ENCODE measurements at places on chromosomes 11 and 22. TPM values are rescaled to one million over a fixed set of nuclear protein-coding genes. Genes with fewer than 3 reads are reported as not detected.

DNA sequence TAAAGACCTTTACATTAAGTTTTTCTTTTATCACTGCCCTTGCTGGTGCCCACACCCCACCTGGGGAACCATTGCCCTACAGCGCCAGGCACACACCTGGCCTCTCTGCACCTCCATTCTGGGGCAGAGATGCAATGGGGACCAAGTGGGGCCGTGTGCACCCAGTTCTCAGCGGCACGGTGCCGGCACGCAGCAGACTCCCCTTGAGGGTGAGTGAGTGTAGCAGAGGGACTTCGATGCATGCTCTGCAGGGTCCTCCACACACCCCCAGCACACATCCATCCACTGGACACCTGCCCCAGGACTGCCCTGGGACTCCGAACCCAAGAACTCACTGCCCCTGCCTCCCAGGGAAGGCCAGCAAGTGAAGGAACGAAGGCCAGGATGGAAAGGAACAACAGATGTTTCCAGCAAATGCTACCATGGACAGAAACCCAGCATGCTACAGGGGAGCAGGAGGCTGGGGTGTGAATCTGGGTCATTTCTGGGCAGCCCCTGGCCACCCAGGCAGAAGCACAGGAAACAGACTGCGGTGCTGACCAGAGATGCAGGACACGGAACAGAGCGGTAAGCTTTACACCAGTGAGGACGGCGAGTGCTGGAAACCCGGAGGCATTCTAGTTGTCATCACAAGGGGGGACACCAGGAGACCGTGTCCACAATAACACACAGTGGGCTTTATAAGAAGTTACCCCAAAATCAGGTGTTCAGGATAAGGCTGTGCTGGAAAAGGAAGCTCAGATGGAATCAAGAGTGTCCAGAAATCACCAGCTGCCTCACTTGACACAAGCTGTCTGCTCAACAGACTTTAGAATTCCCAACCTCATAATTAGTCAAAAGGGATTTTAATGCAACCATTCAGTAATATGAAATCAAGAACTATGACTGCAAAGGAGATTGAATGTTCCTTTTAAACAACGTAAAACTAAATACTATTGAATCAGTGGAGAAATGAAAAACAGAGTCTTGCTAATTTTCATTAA lies 32.7 kb upstream of the MOB2 start:
- no peak for DNase-seq

DNA sequence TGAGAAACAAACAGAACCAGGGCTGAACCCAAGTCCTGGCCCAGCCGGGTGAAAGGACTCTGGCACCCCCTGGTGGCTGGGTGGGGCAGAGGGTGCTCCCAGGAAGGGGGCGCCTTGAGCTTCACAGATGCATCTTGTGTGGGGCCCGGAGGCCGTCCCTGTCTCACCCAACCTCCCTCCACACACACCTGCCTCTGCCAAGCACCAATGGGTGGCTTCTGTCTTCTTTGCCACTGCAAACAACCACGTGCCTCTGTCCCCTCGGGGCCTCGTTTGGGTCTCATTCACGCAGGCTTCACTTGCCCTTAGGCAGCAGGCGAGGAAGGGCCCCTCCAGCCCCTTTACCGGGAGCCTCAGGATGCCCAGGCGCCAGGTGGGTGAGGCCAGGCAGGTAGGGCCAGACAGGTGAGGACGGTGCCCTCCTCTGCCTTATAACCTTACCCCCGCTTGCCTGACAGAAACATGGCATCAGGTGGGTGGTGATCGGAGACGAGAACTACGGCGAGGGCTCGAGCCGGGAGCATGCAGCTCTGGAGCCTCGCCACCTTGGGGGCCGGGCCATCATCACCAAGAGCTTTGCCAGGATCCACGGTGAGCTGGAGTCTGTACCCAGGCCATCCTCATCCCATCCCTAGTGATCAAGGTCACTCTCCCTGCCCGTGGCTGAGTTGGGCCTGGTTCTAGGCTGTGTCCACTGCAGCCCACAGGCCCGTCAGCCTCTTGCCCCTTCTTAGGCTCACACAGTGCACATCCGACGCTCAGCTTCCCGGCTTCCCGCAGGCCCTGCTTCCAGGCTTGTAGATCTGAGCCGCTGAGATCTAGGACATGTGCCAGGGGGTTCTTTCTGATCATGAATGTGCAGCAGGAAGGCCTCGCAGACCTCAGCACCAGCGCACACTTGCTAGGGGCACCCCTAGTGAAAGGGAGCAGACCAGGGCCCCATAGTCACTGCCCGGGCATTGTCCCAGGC lies 17.2 kb downstream of the POLR3H start:
- DNase-seq = no peak

GRCh38 chr11:121967131-121967704 lies 148.8 kb downstream of the BLID start:
- DNase-seq = no peak

OR5AP2 gene
- total RNA-seq = not detected

DNA sequence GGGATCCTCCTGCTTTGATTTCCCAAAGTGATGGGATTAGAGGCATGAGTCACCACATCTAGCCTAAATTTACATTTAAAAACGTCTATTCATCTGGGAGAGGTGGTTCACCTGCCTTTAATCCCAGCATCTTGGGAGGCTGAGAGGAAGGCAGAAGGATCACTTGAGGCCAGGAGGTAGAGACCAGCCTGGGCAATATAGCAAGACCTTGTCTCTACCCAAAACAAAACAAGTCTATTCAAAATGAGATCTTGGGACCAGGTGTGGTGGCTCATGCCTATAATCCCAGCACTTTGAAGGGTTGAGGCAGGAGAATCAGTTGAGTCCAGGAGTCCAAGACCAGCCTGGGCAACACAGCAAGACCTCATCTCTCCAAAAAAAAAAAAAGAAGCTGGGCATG lies 4.9 kb upstream of the UBASH3B start:
- no peak for DNase-seq

DNA sequence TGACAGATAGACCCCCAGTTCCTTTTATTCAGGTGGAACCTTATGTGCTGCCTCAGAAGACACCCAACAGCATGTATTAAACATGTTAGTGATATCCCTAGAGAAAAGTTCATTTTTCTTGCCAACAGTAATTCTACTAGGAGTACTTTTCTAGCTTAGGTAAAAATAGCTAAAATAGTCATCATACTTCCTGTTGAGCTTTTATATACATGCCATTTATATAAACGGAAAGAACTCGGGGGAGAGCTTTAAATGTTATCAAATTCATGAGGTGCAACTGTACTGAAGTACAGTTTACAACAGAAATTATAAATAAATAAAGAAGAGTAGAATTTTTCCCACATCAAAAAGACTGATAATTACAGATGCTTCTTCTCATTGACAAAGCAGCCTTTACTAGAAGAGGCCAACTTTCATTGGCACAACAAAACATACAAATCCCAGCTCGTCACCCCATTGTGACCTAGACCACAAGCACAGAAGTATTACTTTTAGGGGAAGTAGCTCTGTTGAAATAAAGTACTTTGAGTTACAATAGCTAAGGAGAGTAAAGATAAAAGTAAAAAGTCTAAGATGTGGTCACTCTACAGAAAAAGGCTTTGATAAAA lies 59.1 kb upstream of the POU2AF2 start:
- DNase-seq = no peak

HOATZ gene
- total RNA-seq = not detected

- DNase-seq = no peak
These were observed 6.3 kb upstream of the SWAP70 start for GRCh38 chr11:9657531-9657930.

DNA sequence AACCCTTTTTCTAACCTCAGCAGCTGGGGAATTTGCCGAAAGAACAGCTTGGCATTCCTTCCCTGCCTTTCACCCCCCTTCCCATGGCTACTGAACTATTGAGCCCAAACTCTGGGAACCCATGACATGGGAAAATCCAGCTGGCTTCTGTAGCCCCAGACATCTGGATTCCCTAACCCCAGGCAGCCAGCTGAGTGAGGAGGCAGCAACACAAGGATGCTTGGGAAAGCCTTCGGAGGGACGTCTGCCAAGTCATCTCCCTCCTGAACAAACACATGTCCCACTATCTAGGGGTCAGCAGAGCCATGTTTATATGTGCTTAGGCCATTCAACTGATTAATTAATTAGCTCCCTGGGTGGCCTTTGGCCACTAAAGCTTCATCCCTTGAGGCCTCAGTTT lies 21.6 kb downstream of the LRRC55 start:
- DNase-seq = no peak

APOL1 gene
- 12.1 TPM for total RNA-seq

GRCh38 chr11:31641477-31642062 lies 132.0 kb downstream of the ELP4 start:
- peak; percentile 51 for DNase-seq

MUC2 gene
- total RNA-seq = not detected

DNA sequence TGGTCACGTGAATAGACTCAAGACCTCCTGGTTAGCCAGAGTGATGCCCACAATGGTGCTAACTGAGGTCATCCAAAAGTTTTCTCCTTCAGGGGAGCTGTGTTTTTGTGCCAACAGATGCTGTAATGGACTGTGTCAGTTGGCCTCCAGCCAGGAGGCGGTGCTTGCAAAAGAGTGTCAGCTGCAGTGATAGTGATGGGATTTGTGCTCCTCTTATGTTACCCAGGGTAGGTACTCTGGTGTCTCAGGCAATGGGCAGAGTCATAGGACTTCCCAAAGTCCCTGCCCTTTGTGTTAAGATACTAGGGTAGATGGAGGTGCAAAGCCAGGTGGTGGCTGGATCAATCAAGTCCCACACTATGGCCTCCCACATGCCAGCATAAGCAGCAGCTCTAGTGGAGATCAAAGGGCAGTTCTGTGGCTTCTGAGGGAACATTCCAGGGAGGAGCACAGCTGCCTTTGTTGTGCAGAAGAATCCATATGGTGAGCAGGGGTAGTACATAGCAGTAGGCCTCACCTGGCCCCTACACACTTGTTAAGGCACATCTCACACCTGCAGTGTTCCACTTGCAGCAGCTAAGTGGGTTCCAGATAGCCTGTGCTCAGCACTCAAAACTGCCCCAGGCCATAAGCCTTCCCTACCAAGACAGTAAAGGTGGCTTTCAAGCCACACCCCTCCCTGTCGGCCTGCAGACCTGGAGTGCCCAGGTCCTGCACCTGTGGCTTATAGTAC lies 9.4 kb upstream of the FANCF start:
- no peak for DNase-seq

GRCh38 chr11:68942095-68942620 lies 38.5 kb downstream of the IGHMBP2 start:
- DNase-seq = no peak

GRCh38 chr11:126305699-126306098 lies 1.8 kb downstream of the DCPS start:
- DNase-seq = no peak

MUC5B gene
- not detected for total RNA-seq

GRCh38 chr11:61871158-61871597 lies 20.2 kb downstream of the FADS3 start:
- DNase-seq = peak; percentile 75

- peak; percentile 14 for DNase-seq
These were observed 122.0 kb upstream of the ZC3H12C start for GRCh38 chr11:109971184-109971523.

DNA sequence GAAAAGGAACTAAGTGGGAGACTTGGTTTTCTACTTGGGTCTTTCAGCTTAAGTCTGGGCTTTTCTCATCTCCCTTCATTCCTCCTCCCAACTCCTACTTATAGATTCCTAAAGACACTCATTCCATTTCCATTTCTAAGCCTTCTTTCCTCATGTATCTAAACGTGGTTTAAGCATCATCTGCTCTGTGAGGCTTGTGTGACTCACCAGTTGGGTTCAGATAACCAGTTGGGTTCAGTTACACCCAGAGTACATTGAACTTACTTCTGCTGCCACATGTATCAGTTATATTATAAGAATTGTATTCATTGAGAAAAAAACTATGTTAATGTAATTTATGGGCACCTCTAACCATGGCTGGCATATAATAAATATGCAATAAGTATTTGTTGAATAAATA lies 831.2 kb upstream of the CCDC90B start:
- DNase-seq = peak; percentile 31

- DNase-seq = peak; percentile 42
These were observed 1104.4 kb upstream of the CCDC90B start for GRCh38 chr11:84390441-84391078.

PIK3IP1 gene
- total RNA-seq = 6.8 TPM

DNA sequence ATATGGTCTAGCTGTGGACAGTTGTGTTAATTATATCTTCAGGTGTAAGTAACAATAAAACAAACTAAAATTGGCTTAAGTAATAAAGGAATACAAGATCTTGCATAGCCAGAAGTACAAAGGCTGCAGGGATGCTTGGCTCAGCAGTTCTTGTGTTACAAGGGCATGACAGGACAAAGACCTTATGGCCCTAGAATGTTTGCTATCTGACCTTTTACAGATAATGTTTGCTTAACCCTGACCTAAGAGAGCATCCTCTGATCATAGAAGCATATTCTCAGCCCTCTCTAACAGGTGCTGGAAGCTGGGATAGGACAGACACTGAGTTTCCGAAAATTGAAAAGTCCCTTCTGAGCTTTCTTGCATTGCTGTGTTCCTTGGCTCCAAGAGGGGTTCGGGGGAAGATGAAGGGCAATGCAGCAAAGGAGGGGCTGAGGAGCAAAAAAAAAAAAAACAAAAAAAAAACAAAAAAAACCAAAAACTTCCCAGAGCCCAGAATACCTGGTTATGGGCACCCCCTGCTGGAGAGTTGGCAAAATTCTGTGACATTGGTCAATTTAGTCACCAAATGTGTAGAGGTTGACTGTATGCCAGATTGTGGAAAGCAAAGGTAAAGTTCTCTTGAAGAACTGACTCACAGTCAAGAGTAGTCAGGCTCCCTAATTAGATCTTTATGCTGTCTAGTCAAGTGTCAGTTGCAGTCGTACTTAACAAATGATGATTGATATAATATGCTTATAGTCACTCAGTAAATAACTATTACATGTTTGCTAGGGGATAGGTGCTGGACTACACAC lies 10.4 kb upstream of the HIKESHI start:
- DNase-seq = peak; percentile 70

GRCh38 chr11:88689548-88690240 lies 352.2 kb upstream of the CTSC start:
- no peak for DNase-seq

GRCh38 chr11:16358726-16359125 lies 2.4 kb upstream of the SOX6 start:
- no peak for DNase-seq

GRCh38 chr22:45584621-45585436 lies 82.1 kb downstream of the FBLN1 start:
- DNase-seq = no peak

DNA sequence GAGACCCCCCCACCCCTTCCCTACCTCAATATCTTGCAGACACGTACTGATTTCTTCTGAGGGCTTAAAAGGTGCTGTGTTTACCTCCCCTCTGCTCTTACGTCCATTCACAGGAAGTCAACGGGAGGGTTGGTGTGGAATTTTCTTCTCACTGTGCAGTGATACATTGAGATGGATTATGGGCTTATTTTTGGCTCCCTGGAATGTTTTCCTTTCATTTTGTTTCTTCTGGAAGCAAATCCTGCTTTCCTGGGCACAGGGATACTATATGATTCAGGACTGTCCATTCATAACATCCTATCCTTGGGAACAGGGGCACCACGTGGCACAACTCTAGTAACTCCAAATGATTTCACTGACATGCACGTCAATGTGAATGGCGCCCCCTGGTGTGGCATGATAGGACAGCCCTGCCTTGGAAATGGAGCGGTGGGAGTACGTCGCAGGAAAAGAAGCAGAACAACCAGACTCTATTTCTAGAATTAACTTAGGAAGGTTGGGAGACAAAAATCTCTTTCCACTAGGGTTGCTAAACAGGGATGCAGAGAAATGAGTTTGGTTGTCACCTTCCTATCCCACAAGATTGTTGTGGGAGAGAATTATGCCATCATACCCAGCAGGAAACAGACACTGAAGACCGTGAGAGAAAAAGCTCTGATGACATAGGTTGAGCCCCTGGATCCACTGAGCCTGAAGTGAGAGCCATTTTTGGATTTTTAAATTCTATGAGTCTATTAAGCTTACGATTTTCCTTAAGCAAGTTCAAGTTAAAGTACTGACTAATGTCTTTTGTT lies 146.5 kb upstream of the RAG2 start:
- DNase-seq = peak; percentile 62
